ENCODE measurements at places on chromosomes 4 and X.

DNA sequence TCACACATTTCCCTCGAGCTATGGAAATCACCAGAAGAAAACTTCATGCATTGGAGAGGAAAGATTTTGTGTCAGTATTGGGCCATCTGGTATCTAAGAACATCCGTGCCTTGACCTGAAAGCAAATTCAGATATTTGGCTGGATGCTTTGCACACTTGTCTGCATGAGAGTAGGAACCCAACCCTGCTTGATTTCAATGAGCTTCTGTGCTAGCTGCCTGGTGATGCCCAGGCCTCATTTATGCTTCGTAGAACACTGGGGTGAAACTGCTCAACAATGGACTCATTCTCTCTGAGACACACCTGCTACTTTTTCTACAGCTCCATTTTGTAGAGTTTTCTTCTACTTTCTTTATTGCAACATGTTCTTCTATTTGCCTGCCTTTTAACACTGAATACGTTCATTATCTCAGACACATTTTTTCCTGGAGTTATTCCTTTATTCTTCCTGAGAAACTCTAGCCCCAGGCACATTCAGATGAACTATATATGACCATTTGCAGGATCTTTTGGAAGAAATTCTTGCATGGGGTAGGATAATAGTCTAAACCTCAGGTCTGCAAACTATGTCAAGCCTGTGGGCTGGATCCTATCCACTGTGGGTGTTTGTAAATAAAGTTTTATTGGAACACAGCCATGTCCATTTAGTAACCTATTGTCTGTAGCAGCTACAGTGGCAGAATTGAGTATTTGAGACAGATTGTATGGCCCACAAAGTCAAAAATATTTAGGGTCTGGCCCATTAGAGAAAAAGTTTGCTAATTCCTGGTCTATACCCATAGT lies 83.8 kb upstream of the CLCN4 start:
- no peak for DNase-seq

DNA sequence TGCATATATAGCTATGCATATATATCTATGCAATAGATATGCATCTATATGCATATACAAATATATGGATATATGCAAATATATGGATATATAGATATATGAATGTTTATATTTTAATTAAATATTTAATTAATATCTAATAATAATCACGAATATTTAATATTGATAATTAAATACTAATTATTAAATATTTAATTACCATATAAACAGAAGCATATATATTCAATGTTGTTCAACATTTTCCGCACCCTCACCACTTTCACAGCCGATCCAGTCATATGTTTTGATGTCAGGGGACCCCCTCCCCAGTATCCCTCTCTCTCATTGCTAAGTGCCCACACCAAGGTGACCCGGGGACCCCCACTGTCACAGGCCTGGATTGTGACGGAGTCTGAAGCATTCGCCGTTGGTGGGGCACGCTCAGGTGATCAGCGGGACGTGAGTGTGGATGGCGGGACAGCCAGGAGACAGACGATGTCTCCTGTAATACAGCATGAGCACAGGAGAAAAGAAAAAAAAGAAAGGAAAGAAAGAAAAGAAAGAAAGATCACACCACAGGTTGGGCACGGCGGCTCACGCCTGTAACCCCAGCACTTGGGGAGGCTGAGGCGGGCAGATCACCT lies 199.7 kb downstream of the CRLF2 start:
- DNase-seq: no peak

DNA sequence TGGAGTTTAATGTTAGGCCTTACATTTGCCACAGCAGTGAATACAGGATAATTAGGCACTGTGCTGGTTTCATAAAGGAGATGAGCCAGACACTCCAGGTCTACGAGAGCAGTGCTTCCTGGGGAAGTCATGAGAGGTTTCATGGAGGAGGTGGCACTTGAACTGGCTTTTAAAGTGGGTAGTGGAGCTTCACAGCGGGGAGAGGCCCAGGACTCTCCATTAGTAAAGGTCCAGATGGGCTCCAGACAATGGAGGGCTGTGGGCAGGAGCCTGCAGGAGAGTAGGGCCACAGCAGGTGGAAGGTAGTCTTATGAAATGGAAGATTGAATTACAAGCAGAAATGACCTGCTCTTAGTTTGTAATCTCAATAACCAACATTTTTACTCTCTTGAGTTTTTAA lies 29.0 kb downstream of the CLDN22 start:
- DNase-seq: no peak

- no peak for DNase-seq
Measured at GRCh38 chr4:184617600-184618196, 31.5 kb downstream of the CASP3 start.

DNA sequence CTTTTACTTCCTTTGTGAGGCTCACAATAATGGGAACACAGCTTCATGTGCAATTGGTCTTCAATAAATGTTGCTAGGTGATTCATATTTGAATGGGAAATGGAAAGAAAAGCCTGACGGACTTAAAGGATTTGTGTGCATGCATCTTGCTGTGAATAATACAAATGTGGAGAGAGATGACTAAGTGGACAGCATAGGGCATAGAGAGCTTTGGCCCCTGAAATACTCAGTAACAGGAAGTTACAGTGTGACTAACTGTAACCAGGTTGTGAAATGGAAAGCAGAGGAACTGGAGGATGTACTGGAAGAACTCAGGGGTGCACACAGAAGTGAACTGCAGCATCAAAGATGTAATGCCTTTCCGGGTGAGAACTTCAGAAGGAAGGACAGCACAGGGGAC lies 206.7 kb downstream of the MGST2 start:
- peak; percentile 31 for DNase-seq

GRCh38 chr4:112973750-112974251 lies 75.7 kb upstream of the ANK2 start:
- no peak for DNase-seq

DNA sequence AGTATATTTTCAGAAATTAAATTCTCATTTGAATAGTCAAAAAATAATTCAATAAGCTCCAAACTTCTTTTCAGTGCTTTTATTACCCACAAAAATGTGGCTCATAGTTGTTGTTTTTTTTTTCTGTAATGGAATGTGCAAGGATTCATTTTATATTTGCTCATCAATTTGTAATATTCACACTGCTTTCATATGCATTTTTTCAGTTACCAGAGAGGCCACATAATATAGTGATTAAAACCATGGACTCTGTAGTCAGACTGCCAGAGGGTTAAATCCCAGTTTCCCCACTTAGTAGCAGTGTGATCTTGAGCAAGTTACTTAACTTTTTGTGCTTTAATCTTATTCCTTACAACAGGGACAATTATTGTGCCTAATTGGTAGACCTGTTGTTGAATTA lies 64.5 kb downstream of the FAM9B start:
- DNase-seq: no peak

DNA sequence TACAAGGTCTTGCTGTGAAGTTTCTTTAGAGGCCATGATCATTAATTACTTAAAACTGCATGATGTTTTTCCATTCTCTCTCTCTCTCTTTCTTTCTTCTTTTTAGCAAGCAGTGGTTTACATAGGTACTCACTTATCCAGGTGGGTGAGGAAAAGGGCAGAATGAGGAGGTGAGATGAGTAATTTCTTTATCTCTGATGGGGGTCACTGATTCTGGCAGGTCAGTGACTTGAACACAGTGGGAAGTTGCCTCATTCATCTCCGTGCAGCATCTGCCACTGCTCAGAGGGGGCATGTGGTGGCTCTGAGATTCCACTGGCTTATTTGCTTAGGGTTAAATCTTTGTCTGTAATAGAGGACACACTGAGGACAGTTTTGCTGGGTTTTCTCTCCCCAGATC lies 62.6 kb downstream of the FAM114A1 start:
- DNase-seq: no peak

DNA sequence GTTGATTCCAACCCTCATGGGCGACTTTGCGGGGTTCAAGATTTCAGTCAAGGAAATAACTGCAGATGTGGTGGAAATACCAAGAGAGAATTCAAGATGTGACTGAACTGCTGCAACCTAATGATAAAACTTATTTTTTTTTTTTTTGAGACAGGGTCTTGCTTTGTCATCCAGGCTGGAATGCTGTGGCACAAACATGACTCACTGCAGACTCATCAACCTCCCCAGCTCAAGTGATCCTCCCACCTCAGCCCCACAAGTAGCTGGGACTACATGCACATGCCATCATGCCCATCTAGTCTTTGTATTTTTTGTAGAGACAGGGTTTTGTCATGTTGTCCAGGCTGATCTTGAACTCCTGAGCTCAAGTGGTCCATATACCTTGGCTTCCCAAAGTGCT lies 19.5 kb upstream of the WDFY3 start:
- peak; percentile 31 for DNase-seq

DNA sequence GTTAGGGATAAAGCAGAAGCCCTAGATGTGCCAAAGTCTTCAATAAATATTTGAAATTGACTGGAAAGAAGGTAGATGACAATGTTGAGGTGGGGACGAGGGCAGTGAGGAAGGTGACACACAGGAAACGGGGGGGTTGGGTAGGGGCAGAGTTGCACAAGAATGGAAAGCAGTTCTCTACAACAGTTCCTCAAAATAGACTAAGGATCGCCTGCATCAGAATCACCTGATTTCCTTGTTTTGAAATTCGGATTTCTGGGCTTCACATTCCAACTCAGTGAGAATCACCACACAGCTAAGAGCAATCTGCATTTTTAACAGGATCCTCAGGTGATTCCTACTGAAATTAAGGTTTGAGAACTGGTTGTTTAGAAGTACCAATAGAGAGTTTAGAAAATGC lies 70.6 kb downstream of the ARFIP1 start:
- DNase-seq: no peak

GRCh38 chr4:138030375-138030774 lies 211.8 kb downstream of the SLC7A11 start:
- DNase-seq: no peak

GRCh38 chrX:15016051-15016450 lies 142.8 kb downstream of the MOSPD2 start:
- DNase-seq: no peak

GRCh38 chr4:77229433-77229832 lies 72.4 kb downstream of the CCNG2 start:
- DNase-seq: no peak

- DNase-seq: no peak
Measured at GRCh38 chrX:107560980-107561379, 67.3 kb upstream of the PRPS1 start.

- DNase-seq: peak; percentile 2
Measured at GRCh38 chrX:13428053-13428786, 108.4 kb upstream of the ATXN3L start.

GRCh38 chr4:152289941-152290340 lies 246.0 kb downstream of the FBXW7 start:
- DNase-seq: no peak

DNA sequence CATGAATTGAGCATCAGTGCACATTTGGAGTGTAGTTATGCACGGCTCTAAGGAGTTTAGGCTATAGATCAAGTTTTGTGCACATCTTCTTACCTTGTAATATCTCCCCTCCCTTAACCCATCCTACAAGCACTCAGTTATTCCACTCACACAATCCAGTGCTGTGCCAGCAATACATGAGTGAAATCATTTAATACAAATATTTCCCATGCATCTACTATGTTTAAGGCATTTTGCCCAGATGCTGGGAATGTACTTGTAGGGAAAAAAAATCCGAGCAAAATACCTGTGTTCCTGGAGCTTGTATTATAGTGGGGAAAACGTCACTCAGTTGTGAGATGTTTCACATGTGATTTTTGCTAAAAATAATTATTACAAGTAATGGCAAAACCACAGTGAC lies 191.6 kb upstream of the LDB2 start:
- DNase-seq: no peak

- no peak for DNase-seq
Measured at GRCh38 chrX:130885996-130886395, 17.0 kb downstream of the ENOX2 start.

GRCh38 chrX:82734140-82734539 lies 774.0 kb upstream of the POU3F4 start:
- no peak for DNase-seq

DNA sequence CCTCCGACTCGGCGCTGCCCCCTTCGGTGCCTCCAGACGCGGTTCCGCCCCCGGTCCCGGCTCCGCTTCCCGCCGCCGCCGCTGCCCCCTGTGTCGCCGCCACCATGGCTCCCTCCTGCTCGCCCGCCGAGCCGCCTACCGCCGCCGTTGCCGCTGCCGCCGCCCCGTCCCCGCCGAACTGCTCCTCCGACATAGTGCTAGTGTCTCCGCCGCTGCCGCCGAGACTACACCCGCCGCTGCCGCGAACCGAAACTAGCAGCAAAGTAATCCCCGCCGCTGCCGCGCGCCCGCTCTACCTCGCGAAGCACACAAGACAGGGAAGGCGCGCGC lies 340 bp downstream of the HNRNPD start:
- no peak for DNase-seq

DNA sequence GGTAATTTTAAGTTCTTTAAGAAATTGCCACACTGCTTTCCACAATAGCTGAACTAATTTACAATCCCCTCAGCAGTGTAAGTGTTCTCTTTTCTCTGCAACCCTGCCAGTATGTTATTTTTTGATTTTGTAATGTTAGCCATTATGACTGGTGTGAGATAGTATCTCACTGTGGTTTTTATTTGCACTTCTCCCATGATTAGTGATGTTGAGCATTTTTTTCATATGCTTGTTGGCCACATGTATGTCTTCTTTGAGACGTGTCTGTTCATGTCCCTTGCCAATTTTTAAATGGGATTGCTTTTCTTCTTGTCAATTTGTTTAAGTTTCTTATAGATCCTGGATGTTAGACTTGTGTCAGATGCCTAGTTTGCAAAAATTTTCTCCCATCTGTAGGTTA lies 86.1 kb downstream of the BMP3 start:
- DNase-seq: no peak

DNA sequence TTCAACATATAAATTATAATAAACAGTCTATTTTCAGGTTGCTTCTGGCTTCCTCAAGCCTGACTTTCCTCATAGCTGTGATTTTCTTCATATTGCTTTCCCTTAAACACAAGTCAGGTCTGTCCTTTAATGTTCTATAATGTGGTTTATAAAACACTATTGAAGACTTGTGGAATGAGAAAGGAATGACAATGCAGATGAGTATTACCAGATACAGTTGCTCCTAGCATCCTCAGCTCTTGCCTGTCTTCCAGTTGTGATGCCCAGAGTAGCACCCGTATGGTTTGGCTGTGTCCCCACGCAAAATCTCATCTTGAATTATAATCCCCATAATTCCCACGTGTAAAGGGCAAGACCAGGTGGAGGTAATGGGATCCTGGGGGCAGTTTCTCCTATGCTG lies 265.7 kb upstream of the BOD1L1 start:
- DNase-seq: no peak

DNA sequence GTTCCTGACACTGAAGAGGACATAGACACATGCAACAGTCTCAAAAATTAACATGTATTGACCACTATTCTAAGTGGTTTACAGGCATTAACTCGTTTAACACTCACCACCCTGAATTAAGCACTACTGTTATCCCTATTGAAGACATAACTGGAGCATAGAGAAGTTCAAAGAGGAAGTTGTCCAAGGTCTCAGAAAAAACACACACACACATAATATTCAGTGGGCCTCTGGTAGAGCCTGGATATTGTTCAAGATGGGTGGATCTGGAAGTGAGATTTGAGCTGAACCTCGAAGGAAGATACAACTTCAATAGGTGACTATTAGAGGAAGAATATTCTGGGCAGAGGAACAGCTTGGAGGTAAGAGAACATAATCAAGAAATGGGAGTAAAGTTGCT lies 334.9 kb downstream of the HNRNPD start:
- DNase-seq: no peak

- DNase-seq: peak; percentile 94
Measured at GRCh38 chr4:152485726-152486276, 50.1 kb downstream of the FBXW7 start.

All from DMS53 (cell line).